Left forelimb (tissue), 1 donor: ENCODE measurements at places on chromosomes 4 and X.

GRCh38 chr4:187965726-187966125, 29.8 kb upstream of the ZFP42 start:
- no peak for DNase-seq

GRCh38 chr4:4994312-4995097, 24.8 kb downstream of the CYTL1 start:
- DNase-seq, result no peak

DNA sequence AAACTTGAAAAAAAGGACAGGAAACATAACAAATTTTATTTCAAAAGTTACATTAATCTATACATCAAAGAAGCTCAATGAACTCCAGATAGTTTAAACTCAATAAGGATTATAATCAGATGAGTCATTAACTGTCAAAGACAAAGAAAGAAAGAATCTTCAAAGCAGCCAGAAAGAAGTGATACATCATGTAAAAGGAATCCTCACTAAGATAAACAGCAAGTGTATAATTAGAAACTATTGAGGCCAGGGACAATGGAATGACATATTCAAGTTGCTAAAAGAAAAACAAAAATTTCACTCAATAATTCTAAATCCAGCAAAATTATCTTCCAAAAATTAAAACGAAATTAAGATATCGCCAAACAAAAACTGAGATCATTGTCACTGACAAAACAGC, 161.6 kb upstream of the NWD2 start:
- no peak for DNase-seq

DNA sequence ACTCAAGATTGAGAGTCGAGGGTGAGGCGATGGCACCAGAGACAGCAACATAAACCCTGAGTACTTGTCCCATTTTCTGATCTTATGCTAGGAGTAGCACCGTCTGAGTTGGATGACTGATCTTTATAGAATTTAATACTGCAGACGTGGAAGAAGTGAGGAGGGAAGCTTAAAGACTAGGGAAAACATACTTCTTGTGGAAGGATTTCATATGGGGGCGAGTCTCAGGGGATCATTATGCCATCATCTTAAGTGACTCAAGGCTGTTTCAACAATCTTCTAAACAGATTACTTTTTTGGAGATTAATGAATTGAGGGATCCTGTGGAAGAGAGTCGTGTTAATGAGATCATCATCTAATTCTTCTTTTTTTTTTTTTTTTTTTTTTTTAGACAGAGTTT, 17.2 kb upstream of the FAT1 start:
- no peak for DNase-seq
